ENCODE measurements at places on chromosomes 6 and 20.

DNA sequence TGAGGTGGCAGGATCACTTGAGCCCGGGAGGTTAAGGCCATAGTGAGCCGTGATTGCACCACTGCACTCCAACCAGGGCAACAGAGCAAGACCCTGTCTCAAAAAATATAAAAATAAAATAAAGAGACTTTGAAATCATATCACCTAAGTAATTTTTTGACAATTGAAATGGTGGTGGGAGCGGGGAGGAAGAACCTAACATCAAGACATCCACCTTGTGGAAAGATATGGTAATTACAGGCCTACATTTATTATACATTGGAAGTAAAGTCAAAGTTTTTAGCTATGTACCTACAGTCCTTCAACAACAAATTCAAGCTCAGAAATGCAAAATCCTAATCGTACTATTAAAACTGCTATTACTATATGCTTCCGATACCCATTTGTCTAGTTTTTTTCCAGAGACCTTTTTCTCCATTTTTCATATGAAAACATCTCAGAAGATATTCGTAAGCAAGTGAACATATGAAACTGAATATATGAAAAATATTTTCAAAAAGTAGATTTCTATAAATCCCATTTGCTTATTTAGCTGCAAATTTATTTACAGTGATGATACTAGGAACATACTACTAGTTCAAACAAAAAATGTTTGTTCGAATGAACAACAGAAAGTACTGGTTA, 83.3 kb downstream of the SYCP2 start:
- peak; percentile 76 for DNase-seq

DNA sequence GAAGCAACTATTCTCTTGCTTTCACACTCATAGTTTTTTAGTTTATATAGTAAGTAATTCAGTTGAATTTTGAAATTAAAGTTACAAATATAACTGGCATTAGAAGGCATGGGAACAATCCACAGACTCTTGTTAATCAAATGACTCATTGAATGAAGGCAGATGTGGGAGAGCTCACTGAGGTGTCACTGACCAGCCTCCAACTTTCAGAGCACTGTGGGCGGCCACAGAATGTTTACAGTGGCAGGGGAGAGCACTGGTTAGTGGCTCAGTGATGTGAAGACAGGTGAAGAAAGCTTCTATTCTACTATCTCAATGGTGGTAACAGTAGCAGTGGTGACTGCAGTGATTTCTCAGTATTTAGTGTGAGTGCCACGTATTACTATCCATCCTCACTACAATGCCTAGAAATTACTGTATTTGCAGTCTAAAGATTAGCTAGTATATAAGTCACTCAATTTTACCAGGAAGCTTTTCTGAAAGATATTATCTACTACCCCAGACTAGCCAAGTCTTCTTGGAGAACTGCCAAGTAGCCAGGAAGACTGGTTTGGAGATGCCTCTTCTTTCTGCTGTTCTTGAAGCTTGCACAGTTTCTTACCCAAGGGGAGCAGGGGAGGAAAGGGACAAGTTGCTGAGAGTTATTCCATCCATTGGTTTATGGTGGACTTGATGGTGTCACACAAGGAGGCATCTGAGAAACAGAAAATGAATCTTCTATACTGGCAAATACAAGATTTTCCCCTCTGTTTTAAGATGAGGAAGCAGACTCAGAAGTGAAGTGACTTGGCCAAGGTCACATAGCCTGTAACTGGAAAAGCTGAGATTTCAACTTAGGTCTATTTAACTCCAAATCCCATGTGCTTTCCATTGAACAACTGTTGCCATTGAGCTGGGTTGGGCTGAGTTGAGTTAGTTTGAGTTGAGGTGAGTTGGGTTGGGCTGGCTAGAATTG, 231.2 kb downstream of the ANKRD60 start:
- DNase-seq, result no peak

GRCh38 chr6:42212442-42212841, 5.2 kb downstream of the MRPS10 start:
- DNase-seq, result no peak

GRCh38 chr20:44600758-44601201, 18.4 kb downstream of the PKIG start:
- no peak for DNase-seq

GRCh38 chr6:50873167-50873566, 54.5 kb downstream of the TFAP2B start:
- no peak for DNase-seq

DNA sequence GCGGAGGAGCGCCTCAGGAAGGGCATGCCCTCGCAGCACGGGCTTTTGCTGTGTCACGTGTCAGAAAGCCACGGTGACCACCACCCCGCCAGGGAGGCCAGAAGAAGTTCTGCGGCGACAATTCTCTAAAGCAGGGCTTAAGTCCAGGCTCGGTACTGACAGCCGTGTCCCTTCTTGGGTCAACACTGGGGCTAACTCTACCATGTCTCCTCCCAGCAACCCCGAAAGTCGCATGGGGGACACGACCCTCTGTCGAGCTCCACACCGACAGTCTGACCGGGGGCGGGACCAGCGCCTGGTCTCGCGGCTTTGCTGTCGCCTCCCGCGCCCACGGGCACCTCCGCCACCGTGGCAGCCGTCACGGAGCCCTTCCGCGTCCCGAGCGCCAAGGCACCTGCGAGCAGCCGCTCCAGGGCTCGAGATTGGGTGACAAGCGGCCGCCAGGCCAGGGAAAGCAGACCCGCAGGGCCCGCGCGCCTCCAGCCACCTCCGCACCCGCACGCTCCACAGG, 534 bp downstream of the NANP start:
- DNase-seq, result no peak

DNA sequence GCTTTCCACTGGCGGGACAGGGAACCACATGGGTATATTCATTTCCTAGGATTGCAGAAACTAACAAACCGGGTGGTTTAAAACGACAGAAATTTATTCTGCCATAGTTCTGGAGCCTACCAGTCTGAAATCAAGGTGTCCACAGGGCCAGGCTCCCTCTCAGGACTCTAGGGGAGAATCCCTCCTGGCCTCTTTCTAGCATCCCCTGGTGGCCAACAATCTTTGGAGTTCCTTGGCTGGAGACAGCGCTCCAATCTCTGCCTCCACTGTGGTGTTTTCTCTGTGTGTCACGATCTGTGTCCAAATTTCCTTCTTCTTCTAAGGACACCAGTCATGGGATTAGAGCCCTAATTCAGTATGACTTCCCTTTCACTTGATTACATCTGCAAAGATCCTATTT, 95.0 kb downstream of the SCML4 start:
- DNase-seq, result no peak

GRCh38 chr6:107676042-107676441, 148.1 kb downstream of the SCML4 start:
- no peak for DNase-seq

- DNase-seq, result no peak
Observed at GRCh38 chr20:21156266-21156665, 30.4 kb downstream of the KIZ start.

GRCh38 chr6:153591159-153591558, 447.9 kb upstream of the OPRM1 start:
- no peak for DNase-seq

DNA sequence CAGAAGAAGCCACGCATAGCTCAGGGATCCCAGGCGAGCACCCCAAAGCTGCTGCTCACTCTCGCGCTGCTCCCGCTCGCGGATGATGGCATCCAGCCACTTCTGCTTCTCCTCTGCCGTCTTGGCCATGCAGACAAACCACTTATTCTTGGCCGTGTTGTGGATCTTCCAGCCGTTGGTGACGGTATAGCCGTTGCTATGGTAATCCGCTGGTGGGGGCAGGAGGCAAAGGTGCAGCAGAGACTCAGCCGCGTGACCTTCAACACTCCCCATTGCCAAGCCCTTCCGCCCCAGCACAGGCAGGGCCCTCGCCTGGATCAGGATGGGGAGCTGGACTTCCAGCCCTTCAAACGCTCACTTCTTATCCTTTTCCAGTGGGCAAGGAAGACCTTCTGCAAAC, 136.9 kb downstream of the PREX1 start:
- DNase-seq, result no peak

- no peak for DNase-seq
Observed at GRCh38 chr6:49299279-49299678, 163.8 kb downstream of the MMUT start.

- DNase-seq, result no peak
Observed at GRCh38 chr6:33540768-33541167, 39.3 kb downstream of the BAK1 start.

- DNase-seq, result no peak
Observed at GRCh38 chr20:58775371-58775770, 75.3 kb downstream of the GNAS-AS1 start.

DNA sequence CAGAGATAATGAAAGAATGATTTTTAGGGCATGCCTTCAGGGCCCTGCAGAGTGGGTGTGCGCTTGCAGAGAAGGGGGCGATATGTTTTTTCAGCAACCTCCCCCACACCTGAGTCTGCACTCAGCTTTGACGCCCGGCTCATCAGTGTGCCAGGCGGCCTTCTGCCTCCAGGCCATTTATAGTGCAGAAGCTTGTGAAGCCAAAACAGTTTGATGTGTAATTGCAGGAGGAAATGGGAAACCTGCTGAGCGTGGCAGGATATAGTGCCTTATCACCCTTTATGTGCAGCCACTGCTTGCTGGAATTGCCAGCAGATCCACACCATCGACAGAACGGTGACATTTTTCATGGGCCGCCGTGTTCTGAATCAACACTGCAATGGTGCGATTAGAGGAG, 178.2 kb downstream of the CDH4 start:
- DNase-seq, result no peak

- peak; percentile 58 for DNase-seq
Observed at GRCh38 chr20:62900692-62901584, 25.4 kb downstream of the DIDO1 start.

- no peak for DNase-seq
Observed at GRCh38 chr6:66184091-66184490, 477.1 kb upstream of the EYS start.

DNA sequence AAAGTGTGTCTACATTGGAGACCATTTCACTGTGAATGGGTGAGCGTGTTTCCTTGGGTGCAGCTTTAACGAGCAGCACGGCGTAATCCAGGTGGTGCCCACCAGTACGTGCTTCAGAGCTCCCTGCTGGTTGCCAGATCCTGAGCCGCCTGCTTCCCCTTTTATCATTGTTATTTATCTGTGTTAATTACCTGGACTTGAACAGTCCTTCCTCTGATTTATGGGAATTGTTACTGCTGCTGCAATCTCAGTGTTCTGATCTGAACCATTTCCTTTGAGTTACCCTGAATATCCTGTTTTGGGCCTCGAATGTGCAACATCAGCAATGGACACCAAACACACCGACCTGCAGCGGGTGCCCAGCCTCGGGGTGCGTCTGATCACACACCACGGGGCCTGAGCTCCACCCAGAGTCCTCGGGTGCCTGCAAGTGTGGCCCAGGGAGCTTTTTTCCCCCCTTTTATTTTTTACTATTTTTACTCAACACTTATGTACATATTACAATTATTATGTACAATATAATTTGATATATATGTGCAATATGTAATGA, 81.3 kb downstream of the RPP40 start:
- DNase-seq, result no peak

DNA sequence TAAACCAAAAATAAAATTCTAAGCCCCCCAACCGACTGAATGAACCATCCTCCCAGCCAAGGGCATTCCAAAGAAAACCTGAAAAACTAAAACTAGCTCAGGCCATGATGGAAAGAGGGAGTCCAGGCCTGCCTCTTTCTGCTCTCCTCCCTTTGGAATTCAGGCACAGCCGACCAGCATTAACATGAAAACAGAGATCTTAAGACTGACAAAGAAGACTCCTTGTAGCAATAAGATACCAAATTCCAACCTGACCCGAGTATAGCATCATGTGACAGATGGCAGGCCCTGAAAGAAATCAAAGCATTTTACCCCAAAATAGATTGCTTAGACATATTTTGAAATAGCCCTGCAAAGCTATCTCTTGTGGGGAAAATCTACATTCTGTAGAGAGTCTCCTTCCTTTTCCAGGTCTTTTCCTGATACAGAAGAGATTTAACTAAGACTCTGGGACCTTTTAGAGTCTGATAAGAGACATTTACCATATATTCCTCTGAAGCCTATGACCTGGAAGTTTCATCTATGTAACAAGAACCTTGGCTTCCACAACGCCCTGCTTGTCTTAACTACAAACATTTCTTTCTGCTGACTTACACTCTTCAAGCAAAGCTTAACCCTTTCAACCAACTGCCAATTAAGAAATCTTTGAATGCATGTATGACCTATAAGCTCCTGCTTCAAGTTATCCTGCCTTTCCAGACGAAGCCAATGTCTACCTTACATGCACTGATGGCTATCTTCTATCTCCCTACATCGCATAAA, 22.2 kb upstream of the TXLNB start:
- DNase-seq, result no peak

DNA sequence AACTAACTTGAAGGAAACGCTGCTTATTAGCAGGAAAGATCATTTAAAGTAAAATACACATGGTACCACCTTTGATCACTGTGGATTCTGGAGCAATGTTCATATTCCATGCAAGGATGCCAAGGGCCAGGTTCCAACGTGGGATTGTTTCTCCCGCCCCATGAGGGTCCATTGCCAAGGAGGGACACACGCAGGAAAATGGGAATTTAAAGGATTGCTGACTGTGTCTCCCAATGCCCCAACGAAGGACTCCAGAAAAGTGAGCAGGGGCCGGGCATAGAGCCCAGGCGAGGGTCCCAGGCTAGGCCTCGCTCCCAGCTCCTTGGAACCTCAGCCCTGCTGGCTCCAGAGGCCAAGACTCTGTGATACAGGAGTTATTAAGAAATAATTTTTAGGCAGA, 111.2 kb downstream of the DACT2 start:
- no peak for DNase-seq

DNA sequence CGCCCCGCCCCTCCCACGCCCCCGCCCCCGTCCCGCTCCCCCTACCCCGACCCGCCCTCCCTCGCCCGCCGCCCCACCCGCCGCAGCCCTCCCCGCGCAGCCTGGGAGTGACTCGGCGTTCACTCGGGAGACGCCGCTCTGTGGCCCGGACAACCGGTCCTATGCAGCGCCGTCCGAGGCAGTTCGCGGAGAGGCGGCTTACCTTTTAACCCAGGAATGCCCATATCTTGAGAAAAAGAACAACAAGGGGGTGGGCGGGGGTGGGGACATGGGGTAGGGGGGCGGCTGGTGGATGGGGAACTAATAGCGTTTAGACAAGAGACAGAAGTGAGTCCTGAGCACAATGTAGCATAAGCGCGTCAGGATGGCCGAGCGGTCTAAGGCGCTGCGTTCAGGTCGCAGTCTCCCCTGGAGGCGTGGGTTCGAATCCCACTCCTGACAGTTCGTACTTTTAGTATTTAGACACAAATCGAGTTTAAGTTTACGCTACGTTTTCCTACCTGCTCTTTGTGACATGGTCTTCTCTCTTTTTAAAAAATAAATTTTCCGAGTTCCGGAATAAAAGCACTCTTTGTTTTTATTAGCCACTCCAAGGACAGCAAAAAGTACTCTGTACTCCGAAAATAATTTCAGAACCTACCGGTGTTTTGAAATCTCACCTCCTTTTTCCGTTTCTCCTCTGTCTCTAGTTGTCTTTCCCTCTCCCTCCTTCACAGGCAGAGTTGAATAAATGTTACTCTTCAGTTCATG, 17.1 kb upstream of the HMGN4 start:
- peak; percentile 98 for DNase-seq

GRCh38 chr6:129498950-129499842, 210.8 kb downstream of the ARHGAP18 start:
- peak; percentile 87 for DNase-seq

GRCh38 chr6:169780571-169781091, 29.2 kb downstream of the ERMARD start:
- no peak for DNase-seq

- DNase-seq, result no peak
Observed at GRCh38 chr6:41013466-41014153, 25.4 kb downstream of the UNC5CL start.
